SW 1271 (cell line): ENCODE measurements at places on chromosomes 6 and 20.

DNA sequence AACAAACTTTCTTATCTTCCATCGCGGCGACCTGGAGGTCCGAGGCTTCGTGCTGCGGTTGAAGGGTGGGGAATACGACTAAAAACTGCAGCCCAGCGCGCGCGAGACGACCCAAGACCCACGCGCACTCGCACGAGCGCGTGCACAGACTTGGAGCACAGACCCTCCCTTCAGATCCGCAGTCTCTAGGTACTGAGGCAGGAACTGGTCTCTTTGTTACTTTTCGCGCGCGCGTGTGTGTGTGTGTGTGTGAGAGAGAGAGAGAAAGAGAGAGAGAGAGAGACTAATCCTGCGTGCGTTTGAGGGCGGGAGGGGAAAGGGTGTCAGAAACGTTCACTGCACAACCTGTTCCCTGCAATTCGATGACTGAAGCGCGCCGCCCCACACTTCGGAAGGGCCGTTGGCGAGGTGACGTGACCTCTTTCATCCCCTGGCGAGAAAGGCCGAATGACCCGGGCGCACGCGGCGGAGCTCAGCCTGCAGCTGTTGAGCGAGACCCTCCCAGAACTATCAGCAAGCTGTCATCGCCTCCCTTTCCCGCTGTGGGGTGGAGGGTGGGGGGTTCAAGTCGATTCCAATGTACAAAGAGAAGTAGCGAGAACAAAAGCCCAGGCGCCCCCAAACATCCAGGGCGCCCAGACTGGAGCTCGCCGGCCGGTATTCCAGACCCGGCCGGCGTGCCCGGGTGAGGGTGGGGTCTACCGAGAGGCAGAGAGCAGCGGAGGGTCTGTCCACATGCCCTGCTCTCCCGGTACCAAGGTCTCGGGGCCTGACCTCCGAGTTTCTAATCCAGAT, 1.5 kb upstream of the TUBB2B start:
- DNase-seq = no peak

- DNase-seq = no peak
Measured at GRCh38 chr6:31529329-31530150, 778 bp downstream of the MCCD1 start.

GRCh38 chr20:53599378-53599777, 5.7 kb upstream of the ZNF217 start:
- DNase-seq = no peak

- no peak for DNase-seq
Measured at GRCh38 chr6:37204014-37204751, 34.2 kb downstream of the PIM1 start.

GRCh38 chr20:38393259-38393658, 41.9 kb downstream of the SNHG17 start:
- DNase-seq = no peak

DNA sequence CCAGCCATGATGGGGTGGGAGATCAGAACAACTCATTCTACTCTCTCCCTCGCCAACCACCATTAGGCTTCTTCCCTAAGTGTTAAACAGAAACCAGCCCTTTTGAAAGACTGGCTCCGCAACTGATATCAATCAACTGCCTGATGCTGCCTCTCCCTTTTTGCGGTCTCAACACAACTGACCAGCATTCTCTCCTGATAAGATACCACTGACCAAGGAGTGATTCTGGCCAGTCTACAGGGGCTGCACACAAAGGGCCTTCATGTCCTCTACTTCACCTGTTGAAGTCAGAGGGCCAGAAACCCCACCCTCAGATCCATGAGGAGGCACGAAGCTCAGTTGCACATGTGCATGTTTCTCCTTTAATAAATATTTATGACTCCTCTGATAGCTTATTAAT, 145.1 kb downstream of the CD24 start:
- no peak for DNase-seq

- DNase-seq = no peak
Measured at GRCh38 chr6:68978411-68978810, 343.3 kb downstream of the ADGRB3 start.

DNA sequence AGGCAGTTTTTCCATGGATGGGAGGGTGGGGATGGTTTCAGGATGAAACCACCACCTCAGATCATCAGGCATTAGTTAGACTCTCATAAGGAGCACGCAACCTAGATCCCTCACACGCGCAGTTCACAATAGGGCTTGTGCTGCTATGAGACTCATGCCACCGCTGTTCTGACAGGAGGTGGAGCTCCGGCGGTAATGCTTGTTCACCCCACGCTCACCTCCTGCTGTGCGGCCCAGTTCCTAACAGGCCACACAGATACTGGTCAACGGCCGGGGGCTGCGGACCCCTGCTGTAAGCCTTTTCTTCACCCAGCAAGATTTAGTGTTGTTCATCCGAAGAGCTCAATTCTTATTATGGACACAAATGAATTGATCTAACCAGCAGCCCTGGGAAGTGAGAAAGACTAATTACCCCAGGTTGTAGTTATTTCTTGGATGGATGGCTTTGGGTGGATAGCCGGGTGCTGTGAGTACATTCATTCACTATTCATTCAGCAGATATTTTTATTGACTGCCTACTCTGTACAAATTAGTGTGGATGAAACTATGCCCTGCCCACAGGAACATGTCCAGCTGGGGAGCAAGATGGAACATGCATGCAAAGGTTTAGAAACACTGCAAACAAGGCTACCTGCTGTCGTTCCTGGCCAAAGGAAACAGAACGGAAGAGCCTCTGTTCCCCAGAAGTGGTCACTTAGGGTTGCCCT, 57.2 kb downstream of the RIOK1 start:
- DNase-seq = no peak

DNA sequence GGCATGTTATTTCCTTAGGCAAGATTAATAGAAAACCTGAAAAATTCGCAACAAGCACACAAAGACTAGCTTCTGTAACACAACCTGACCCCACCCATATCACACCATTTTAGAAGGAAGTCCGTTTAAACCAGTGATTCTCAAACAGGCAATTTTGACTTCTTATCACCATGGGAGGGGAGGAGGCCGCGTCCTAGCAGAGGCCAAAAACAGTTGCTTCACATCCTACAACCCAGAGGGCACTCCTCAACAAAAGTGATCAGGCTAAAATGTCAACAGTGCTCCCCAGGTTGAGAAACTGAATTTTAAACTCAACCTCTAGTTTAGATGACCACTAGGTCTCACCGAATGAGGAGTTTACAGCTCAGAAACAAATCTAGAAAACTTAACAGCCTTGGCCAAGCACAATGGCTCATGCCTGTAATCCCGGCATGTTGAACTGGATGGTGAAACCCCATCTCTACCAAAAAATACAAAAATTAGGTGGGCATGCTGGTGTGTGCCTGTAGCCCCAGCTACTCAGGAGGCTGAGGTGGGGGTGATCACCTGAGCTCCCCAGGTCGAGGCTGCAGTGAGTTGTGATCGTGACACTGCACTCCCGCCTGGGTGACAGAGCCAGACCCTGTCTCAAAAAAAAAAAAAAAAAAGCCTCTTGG, 3.4 kb downstream of the SNX5 start:
- DNase-seq = no peak

DNA sequence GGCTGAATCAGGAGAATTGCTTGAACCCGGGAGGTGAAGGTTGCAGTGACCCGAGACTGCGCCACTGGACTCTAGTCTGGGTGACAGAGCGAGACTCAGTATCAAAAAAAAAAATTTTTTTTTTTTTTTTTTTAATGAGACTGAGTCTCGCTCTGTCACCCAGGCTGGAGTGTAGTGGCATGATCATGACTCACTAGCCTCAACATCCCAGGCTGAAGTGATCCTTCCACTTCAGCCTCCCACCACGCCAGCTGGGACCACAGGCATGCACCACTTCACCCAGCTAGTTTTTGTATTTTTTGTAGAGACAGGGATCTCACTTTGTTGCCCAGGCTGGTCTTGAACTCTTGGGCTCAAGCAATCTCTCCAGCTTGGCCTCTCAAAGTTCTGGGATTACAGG, 53.3 kb downstream of the MYO6 start:
- DNase-seq = no peak

- no peak for DNase-seq
Measured at GRCh38 chr6:42361036-42361435, 90.7 kb downstream of the TRERF1 start.

GRCh38 chr6:39182604-39183003, 46.7 kb downstream of the KCNK5 start:
- no peak for DNase-seq
